ENCODE measurements at places on chromosomes 5 and 9.

DNA sequence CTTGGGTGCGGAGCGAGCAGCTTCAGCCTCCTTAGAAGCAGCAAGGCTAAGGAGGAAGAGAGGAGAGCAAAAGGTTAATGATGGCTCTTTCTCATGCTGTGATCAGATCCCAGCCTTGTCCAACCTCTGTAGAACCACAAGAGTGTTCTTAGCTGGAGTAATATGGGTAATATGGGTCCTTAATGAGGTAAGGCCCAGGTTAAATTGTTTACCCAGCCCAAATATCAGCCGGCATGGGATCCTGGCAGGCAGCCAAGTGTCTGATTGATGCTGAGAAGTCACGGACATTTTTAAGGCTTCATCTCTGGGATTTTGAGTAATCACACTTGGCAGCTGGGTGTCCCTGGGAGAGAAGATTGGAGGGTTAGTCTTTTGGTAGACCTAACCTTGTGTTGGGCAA lies 32.3 kb downstream of the GLRA1 start:
- DNase-seq = no peak

DNA sequence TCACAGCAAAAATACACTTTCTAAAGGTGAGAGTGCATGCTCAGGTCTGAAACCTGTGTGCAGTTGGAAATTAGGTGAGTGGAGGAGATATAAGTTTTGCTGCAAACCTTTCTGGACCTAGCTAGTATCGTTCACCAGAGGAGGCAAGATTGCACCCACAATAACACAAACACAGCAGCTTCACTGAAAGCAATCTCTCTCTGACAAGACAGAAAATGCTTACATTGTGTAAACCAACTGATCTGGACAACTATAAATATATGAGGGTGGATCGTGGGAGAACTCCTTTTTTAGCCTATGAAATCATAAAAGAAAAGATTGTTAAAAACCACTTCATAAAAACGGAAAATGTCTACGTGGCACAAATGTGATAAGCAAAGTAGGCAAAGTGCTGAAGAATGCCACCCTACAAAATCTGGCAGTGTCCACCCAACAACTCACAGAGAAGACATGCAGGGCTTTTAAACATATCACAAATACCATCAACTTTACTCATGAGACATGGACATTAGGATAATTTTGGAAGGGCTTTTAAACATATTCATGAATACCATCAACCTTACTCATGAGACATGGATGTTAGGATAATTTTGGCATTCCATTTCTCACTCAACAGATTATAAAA lies 134.3 kb downstream of the CDH18 start:
- no peak for DNase-seq

DNA sequence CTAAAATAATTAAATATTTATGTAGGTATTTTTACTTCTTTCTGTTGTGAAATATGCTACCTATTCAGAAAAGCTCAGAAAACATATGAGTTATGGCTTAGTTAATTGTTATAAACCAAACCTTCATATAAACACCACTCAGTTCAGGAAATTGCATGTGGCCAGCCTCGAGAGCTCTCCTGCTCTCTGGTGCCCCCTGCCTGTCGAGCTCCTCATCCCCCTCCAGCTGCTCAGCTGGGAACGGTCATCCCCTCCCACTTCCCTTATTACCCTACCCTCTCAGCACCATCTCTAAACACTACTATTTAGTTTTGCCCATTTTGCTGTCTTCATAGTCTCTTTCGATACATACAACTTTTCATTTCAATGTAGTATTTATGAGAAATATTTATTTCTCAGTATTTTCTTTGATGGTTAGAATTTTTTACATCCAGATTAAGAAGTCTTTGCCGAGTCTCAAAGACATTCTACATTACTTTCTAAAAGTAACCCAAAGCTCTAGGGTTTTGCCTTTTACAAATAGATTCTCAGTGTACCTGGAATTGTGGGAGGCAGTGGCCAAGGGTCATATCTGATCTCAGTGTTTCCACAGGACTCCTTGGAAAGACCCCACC lies 51.2 kb upstream of the SEMA4D start:
- DNase-seq = no peak

GRCh38 chr9:76744336-76744735 lies 19.9 kb upstream of the PCA3 start:
- no peak for DNase-seq

DNA sequence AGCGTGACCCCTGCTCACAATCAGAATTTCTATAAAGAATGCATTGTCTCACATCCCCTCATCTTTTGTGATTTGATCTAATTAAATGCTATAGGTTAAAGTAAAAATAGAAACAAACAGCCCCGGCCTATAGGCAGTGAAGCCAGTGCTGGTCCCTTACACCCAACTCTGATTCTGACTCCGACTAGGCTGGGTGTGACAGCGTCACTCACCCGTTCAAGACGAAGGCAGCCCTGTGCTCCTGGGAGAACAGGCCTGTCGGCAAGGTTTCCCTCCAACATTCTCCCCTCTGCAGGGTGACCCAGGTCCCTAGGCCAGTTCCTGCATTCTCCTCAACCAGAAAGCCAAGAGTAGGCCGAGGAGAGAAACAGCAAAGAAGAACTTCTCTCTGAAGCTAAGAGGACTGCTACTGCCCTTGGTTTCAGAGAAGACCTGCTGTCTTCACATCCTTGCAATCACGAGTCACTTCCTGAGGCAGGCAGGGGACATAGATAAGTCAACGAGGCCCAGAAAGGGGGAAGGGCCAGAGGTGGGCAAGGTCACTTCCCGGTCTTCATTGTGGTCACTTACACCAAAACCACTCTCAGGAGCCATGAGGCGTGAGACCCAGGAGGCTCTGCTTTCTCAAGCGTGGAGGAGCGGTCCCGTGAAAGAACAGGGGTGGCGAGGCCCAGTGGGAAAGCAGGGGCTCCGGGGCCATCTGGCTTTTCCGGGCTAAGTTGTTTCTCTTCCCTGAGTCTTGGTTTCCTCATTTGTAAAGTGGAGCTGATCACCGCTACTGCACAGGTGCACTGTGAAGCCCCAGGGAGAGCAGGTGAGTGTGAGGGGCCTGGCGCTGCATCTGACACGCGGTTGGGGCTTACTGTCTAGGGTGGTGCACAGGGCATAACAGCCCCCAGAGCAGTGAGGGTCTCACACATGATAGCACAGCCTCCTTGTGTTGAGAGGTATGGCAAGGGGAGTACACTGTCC lies 200.8 kb downstream of the CRB2 start:
- no peak for DNase-seq

- no peak for DNase-seq
Measured at GRCh38 chr5:117731446-117731845, 1156.8 kb upstream of the SEMA6A start.

DNA sequence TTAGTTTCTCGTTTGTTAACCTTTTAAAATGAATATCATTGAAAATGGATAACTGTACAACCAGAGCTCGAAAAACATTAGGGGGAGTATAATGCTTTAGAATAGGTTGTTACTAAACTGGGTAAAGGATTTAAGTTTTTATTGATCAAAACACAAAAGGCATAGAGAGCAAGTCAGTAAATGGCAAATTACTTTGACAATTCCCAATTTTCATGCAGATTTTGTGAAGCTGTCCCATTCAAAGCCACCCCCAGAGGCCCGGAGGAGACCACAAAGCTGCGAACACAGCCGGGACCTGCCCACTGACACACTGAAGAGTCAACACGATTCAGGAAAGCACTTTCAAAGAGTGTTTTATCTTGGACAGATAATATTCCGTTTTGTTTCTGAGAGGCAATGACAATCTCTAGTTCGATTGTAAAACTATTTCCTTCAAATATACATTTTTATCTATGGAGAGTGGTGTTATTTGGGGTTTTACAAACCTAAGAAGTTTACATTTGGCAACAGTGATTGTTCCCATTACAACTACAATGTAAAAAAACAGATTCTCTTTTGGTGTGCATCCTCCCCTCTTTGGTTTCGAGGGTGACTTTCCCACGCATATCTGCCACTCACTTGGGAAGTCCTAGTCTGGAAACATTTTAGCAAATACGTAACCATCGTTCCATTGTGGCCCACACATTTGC lies 182.6 kb upstream of the TBCA start:
- no peak for DNase-seq

DNA sequence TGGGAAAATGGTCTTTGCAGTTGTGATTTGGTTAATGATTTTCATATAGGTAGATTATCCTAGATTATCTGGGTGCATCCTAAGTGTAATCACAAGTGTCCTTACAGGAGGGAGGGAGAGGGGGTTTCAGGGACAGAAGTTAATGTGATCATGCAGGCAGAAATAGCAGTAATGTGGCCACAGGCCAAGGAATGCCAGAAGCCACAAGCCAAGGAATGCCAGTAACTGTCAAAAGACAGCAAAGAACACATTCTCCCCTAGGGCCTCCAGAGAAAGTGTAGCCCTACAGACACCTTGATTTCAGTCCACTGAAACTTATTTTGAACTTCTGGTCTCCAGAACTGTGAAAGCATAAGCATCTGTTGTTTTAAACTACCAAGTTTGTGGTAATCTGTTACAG lies 2074.5 kb downstream of the MAT2B start:
- DNase-seq = no peak

- no peak for DNase-seq
Measured at GRCh38 chr9:130741831-130742449, 48.4 kb downstream of the EXOSC2 start.

GRCh38 chr5:38338455-38338854 lies 80.1 kb downstream of the EGFLAM start:
- DNase-seq = no peak

GRCh38 chr9:91132576-91133073 lies 229.1 kb downstream of the AUH start:
- no peak for DNase-seq

DNA sequence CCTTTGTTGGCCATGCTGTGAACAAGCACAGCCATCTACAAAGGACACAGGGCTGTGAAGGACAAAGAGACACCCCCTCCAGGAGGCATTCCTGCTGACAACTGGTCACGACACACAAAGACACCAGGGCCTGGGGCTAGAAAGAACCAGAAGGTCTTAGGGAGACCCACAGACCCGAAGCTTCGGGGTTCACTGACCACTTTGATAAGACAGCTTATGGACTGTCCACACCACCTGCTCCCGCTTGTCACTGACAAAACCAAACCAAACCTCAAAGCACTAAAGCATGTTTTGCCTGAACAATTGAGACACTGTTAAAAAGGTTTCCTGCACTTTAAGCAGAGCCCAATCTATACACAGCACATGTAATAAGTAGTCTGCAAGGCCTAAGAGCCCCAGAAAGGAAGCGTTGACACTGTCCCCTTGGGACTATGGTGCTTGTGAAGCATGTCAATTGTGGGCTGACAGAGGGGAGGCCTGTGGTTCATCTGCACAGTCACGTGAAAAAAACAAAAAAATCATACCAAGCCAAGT lies 185.0 kb downstream of the GAPVD1 start:
- DNase-seq = no peak

GRCh38 chr5:116448870-116449427 lies 125.7 kb downstream of the SEMA6A start:
- peak; percentile 41 for DNase-seq

DNA sequence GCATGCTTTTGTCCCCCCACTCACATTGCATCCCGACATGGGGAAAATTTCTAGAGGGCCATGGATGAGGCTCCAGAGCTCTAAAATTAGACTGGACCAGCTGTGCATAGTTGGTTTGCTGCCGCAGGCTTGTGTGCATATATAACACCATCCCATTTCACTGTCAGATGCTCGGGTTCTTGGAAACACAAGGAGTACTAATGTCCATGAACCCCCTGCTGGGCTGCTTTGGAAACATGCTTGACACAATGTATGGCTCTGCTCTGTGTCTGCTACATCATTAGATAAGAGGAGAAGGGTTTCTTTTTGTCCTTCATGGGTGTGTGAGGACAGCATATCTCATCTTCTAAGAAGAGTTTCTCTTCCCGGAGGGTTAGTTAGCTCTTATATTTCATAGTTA lies 292.1 kb upstream of the RORB start:
- DNase-seq = no peak

DNA sequence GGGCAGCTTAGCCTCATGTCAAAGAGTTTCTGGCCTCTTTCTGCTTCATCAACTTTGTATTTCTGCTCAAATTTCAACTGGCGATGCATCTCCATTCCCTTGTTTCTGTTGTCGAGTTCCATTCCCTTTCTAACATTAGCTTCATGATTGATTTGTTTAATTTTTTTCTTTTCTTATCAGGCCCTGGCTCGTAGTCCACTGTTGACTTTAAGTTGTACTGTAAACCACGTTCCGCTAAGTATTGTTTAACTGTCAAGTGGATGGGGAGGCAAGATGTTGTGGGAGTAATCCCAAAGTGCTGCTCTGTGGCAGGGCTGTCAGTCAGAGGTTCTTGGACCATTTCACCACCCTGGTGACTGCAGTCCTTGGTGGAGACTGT lies 309.1 kb downstream of the PSAT1 start:
- DNase-seq = no peak

- no peak for DNase-seq
Measured at GRCh38 chr9:27377811-27378456, 81.0 kb upstream of the EQTN start.

- no peak for DNase-seq
Measured at GRCh38 chr9:13047827-13048587, 231.5 kb downstream of the MPDZ start.

DNA sequence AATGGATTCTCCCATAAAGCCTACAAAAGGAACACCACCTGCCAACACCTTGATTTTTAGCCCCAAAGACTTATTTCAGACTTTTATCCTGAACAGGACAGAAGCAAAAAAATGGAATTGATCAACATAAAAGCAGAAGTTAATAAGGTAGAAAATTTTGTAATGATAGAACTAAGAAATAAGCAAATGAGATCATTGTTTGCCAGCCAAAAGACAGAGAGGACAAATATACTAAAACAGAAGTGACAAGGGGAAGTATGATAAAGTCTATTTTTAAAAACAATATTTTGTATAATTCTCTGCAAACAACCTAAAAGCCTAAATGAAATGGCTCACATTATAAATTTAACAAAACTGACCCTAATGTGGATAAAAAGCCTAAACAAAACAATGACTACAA lies 110.5 kb upstream of the PRSS3 start:
- DNase-seq = no peak

DNA sequence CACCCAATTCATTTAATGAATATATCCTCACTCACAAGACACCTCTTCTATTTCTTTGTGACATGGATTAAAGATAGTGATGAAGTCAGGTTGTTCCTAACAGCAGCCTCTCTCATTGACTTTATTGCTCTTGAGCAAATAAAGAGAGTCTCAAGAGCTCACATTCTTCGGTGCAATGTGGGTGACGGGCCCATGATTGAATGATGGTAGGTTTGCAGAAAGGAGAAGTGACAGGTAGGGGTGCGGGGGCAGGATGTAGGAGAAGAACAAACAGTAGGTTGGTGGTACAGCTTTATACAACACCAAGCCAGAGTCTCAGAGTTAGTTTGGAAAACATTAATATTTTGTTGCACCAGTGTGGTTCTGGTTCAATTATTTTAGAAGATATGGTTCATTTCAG lies 122.2 kb downstream of the SLIT3 start:
- no peak for DNase-seq

GRCh38 chr9:9536523-9536922 lies 1076.3 kb downstream of the PTPRD start:
- no peak for DNase-seq

- DNase-seq = no peak
Measured at GRCh38 chr9:136784249-136784996, 6.7 kb upstream of the TMEM141 start.

- no peak for DNase-seq
Measured at GRCh38 chr9:75873712-75874111, 16.8 kb upstream of the PCSK5 start.

- no peak for DNase-seq
Measured at GRCh38 chr5:104186100-104186499, 623.5 kb upstream of the NUDT12 start.

GRCh38 chr5:54848581-54848980 lies 136.8 kb downstream of the ESM1 start:
- no peak for DNase-seq

GRCh38 chr9:133490201-133490681 lies 11.3 kb upstream of the SLC2A6 start:
- no peak for DNase-seq
